NCI-H1436 treated with DMSO at 0.1 percent for 48 hours (cell line): ENCODE measurements at places on chromosomes 5 and 9.
A peak's percentile ranks its signal among the peaks of the same experiment; 100 is the strongest.

DNA sequence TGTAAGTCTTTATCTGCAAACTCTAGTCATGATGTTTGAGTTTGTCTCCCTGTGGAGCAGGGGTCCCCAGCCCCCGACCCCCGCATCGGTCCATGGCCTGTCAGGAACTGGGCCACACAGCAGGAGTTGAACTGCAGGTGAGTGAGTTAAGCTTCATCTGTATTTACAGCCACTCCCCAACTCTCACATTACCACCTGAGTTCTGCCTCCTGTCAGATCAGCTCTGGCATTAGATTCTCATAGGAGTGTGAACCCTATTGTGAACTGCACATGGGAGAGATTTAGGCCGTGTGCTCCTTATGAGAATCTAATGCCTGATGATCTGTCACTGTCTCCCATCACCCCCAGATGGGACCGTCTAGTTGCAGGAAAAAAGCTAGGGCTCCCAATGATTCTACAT is 7.0 kb downstream of the C9orf85 start:
- no peak for DNase-seq

DNA sequence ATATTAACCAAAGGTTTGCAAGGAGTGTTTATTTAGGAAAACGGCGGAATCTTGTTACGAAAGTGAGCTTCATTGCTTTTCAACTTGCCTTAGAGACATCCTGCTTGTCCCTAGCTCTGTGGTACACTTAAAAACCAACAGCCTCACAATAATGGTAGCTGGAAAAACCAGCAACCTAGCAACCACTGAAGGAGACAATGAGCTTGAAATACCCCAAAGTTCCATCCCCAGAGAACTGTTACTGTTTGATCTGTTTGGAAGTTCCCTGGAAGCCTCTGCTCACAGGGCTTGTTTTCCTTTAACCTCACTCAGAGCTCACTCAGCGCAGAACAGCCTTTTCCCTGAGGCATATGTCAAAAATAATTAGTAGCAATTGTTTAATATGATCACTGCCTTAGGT is 43.2 kb downstream of the SH3TC2 start:
- DNase-seq: no peak

DNA sequence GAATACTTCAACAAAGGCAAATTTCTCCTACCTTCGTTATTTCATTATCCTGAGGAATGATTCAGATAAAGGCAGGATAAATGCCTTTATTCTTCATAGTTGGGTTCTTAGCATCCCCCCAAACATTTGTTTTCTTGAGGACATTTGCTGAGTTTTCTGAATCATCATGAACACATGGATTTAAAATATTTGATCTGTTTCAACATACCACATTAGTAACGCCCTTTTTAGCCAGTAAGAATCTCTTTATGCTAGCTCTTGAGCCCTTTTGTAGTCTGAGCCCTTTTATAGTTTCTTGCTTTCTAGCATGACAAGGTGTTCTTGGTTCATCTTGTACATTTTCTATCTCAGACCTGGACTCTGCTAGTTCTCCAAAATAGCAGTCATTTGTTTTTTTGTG is 27.9 kb downstream of the SKIC3 start:
- DNase-seq: no peak

GRCh38 chr9:110126986-110127864 is 80.7 kb downstream of the C9orf152 start:
- no peak for DNase-seq

DNA sequence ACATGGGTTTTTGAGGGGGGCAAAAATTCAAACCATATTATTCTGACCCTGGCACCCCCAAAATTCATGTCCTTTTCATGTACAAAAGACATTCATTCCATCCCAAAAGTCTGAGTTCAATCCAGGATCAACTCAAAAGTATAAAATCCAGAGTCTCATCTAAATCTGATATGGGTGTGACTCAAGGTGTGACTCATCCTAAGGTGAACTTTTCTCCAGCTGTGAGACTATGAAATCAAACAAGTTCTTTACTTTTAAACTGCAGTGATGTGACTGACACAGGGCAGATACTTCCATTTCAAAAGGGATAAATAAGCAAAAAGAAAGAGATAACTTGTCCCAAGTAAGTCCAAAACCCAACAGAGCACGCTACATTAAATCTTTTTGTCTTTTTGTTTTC is 20.6 kb upstream of the CYLC2 start:
- DNase-seq: no peak

DNA sequence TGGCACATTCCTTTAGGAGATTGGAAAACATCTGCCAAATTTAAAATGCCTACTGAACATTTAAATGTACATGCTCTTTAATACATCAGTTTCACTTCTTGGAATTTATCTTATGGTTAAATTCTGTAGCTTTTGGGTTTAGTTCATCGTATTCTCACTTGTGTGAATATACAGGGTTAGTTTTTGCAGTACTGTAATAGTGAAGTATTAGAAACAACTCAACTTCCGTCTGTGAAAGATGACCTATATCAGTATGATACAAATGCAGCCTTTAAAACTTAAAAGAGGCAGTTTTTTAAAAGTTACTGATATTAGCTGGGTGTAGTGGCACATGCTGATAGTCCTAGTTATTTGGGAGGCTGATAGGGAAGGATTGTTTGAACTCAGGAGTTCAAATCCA is 57.2 kb downstream of the CDC42SE2 start:
- DNase-seq: no peak

GRCh38 chr5:154071799-154072413 is 33.1 kb downstream of the MFAP3 start:
- DNase-seq: no peak

- no peak for DNase-seq
Measured at GRCh38 chr5:53063176-53063575, 46.4 kb downstream of the MOCS2 start.

DNA sequence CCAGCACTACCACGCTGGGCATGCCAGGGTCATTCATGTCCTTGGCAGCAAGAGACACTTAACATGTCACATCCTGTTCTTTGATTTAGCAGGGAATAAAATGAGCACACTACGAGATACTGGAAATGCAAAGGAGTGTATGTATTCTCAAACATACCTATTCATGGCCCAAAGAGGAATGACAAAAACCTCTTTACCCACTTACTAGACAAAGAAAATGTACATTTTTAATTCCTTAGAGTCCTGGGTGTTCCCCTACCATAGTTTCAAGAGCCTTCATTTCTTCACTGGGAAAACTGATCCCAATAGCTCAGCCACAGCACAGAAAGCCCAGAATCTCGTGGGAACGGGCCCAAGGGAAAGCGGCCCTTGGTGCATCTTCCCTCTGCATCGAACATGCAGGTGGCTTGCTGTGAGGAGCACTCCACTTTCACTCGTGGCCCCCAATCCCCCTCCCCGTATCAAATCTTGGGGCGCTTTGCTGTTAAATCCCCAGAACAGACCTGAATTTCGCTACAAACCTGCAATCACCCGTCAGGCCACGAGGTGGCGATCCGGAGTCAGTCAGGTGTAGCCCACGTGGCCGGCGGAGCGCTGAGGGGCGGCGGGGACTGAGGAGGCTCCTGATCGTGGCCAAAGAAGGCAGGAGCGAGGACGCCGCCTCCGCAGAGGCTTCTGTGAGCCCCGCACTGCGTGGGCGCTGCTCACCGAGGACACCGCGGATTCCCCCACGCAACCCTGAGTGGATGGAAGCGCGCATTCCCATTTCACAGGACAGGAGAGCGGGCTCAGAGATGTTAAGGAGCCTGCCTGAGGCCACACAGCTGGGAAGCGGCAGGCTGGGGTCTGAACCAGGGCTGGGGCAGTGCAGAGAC is 91.4 kb downstream of the LMX1B start:
- DNase-seq: no peak

GRCh38 chr5:163564321-163564938 is 59.0 kb downstream of the MAT2B start:
- no peak for DNase-seq

- no peak for DNase-seq
Measured at GRCh38 chr5:118832974-118833373, 155.4 kb downstream of the DTWD2 start.

GRCh38 chr9:13900449-13900848 is 413.5 kb downstream of the NFIB start:
- no peak for DNase-seq

DNA sequence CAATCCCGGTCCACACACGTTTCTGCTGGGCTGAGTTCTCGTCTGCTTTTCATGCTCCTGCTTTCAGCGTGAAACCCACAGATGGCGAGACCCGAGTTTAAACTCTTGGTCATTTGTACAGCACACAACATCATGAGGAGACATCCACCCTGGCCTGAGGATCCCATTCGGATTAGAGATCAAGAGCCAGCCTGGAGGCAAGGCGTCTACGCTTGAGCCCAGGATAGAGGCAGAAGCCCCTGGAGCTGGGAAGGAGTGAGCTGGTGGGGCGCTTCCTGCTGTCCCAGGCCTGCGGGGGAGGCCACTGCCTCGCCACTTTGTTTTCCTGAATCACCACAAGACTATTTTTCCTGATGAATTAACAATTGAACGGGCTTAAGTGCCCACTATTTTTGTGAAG is 281.9 kb upstream of the IRX4 start:
- DNase-seq: no peak

- DNase-seq: no peak
Measured at GRCh38 chr9:125756518-125756917, 9.3 kb downstream of the PBX3 start.

GRCh38 chr9:21729648-21730047 is 72.8 kb upstream of the MTAP start:
- no peak for DNase-seq

DNA sequence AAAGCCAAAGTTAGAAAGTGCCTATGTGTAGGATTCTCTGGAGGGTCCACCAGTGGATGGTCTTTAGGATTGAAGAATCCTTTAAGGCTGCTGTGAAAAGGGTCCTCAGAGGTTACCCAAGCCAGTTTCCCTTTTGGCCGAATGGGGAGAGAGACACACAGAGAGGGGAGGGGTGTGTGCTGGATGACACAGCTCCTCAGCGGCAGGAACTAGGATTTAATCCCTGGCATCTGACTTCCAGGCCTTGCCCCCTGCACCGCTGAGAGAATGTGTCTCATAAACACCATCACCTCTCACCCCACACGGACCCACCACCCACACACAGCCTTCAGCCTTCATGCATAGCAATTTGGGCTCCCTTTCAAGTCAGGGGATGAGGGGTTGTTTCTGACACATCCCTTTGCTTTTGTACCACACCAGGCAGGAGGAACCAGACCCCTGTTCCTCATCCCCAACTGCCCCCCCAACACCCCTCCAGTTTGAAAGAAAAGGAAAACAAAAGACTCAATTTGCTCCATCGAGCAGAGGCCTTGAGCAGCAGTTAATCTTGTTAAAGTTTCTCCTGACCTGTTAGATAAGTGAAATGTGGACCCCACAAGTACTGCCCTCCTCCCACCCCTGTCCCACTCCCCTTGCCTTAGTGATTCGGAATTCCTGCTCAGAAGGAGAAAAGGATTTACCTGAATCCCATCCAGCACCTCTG is 4.0 kb downstream of the PAPPA start:
- no peak for DNase-seq

- DNase-seq: no peak
Measured at GRCh38 chr5:166576323-166576722, 1715.1 kb upstream of the WWC1 start.

- DNase-seq: no peak
Measured at GRCh38 chr5:178210686-178211085, 6.4 kb downstream of the HNRNPAB start.

DNA sequence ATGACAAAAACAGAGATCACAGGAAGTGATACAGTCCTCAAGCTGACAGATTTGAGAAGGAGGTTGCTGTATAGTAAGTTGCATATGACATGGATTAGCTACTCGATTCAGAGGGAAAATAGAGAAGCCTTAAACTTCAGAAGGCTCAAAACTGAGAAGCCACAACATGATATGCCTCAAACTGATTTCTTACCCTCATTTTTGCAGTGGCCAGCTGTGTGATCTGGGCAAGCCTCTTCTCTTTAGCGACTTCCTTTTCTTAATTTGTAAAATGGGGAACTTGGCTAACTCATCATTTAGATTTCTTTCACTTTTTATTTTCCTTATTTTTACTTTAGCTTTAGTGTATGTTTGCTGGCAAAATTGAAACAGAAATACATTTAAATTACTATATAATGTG is 421.1 kb downstream of the KIF4B start:
- DNase-seq: no peak

GRCh38 chr5:52269401-52269800 is 518.3 kb upstream of the ITGA1 start:
- peak; percentile 99 for DNase-seq

- no peak for DNase-seq
Measured at GRCh38 chr9:109411069-109411761, 86.9 kb downstream of the PTPN3 start.

GRCh38 chr9:20403346-20403745 is 219.0 kb downstream of the MLLT3 start:
- DNase-seq: no peak

DNA sequence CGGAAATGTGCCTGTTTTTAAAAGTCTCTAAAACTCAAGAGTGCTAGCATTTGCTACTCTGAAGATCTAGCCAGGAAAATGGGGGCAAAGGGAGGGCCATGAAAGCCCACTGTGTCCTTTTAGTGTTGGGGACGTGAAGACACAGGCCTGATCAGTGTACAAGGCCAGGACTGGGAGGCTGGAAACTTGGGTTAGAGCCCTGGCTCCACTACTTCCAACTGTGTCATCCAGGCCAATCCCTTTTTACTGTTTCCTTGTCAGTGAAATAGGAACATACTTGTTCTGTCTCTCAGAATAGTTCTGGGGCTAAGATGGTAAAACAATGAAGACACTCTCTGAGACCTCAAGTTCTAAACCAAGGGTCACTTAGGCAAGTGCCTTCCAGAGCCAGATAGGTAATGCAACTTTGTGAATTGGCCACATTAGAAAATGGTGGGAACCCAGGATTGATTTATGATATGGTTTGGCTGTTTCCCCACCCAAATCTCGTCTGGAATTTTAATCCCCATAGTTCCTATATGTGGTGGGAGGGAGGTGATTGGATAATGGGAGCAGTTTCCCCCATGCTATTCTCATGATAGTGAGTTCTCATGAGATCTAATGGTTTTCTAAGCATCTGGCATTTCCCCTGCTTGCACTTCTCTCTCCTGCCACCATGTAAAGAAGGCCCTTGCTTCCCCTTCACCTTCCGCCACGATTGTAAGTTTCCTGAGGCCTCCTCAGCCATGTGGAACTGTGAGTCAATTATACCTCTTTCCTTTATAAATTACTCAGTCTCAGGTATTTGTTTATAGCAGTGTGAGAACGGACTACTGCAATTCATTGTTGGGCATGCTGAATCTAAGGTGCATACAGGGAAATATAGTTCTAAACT is 30.4 kb upstream of the B4GALT1 start:
- DNase-seq: no peak

- no peak for DNase-seq
Measured at GRCh38 chr9:4691795-4692194, 12.4 kb downstream of the CDC37L1 start.

- no peak for DNase-seq
Measured at GRCh38 chr5:31273631-31274378, 80.3 kb downstream of the CDH6 start.

DNA sequence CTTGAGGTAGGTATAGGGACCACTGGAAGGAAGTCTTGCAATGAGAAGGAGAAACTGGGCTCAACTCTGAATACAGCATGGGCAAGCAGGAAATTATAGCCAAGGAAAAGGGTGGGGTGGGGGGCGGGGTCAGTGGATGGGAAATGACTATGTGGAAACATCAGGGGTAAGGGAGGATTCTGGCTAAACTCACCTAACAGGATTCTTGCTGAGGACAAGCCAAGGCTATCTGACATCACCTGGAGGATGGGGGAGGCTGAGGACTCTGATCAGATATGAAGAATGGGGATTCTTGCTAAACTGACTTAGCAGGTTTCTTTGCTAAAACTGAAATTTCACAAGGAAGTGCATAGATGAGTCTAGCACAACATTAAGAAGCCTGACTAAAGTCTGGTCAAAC is 40.8 kb downstream of the CTSL start:
- no peak for DNase-seq
